ENCODE measurements at places on chromosomes 3 and 15.
A peak's percentile ranks its signal among the peaks of the same experiment; 100 is the strongest.

DNA sequence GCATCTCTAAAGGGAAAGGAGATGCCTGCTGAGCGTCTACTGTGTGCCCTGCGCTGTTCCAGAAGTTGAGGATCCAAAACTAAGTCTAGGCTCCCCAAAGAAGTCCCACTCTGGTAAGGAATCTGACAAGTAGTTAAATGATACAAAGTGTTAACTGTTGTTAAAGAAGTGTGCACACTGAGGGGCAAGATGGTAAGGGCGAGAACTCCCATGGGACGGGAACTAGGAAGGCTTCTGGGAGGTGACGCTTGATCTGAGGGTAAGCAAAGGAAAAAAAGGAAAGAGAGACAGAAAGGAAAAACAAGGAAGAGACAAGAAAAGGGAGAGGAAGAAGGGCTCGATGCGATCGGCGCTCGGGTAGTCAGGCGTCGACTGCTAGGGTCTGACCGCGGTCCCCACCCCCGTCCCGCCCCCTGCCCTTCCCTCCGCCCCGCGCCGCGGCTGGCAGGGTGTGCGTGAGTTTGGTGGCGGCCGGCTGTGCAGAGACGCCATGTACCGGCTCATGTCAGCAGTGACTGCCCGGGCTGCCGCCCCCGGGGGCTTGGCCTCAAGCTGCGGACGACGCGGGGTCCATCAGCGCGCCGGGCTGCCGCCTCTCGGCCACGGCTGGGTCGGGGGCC, at the start of gene LACTB:
Gene LACTB, plus strand, starts transcription at position 480 of the 620 bp plus-strand sequence. Its CDS starts 11 bp downstream, at position 491.
- peak; percentile 71 for DNase-seq

- no peak for DNase-seq
Observed at GRCh38 chr3:31713816-31714215, 181.1 kb downstream of the STT3B start.

DNA sequence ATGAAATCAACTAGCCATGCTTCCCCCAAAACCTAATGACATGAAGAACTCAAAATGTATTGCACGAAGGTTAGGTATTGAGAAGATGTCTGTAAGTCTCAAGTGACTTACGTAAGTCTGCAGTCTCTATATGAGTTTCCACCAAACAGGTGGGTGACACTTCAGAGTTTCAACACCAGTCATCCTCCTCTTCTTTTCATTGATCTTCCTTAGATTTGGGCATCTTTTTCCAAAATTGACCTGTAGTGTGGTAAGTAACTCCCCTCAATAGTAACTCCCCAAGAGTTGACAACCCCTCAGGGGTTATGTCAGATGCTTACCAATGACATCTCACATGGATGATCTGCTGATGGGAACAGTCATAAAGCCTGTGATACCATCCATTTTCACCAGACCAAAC, 46.1 kb downstream of the GPR176 start:
- no peak for DNase-seq

DNA sequence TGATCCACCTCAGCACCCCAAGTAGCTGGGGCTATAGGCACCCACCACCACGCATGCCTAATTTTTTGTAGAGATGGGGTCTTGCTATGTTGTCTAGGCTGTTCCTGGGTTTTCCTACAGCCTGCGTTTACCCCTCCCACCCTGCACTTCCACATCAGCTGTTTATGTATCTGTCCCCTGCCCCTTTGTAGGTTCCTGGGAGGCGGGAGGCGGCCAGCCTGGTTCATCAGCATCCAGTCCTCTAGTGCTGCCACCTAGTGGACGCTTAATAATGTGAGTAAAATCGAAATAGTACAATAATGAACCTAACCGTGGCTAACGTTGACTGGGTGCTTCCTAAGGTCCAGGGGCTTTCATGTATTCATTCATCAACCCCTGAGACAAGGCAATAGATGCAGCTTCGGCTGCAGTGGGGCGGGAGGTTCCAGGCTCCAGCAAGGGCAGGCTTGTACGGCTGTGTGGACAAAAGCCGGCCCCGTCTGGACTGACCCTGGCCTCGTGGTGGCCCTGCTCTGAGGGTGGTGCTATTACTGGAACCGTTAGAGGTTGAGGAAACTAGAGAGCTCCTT, 1.2 kb upstream of the LCTL start:
- peak; percentile 55 for DNase-seq

GRCh38 chr15:63069616-63070090, 27.1 kb downstream of the TPM1 start:
- no peak for DNase-seq

DNA sequence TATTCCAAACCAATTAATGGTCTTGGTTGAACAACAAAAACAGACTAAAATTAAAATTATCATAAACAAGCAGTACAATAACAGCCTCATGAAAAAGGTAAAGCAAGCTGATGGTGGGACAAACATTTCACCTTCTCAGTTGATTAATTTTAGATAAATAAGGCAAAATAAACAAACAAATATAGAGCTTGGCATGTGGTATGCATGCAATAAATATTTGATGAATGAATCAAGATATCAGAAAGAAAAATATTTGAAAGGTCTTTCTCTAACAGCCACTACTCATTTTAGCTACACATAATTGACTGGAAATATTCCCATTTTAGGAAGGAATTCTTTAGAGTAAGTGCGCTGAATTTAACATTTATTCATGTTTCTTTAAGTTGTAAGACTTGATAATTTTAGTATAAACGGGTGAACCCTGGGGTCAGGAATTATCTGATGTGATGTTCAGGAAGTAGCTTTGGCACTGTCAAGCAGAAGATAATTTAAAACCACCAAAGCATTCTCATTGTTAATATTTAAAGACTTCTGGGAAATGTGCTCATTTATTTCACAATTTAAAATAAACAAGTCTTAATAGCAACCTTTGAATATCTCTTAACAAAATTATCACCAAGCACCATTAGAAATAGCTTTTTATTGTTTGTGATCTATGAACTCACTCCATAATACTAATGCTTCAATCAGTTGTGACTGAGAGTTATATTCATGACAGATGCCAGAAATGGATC, 372.3 kb upstream of the TGFBR2 start:
- DNase-seq: no peak

GRCh38 chr3:32411442-32411841, 19.8 kb downstream of the CMTM7 start:
- DNase-seq: no peak

DNA sequence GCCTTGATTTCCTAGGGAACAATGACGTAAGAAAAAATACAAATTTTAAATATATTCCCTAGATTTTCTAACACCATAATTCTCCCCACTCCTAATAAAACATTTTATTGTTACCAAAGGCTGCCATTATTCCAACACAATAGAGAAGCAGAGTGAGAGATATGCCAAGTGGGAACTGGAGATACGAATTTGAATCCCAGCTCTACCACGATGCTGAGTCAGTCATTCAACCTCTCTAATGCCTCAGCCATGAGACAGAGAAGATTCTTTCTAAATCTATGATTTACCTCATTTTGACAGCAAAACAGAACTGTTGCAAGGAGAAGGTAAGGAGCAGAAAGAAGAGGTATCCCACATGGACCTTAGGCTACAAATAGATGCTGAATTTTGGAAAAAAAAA, 112.5 kb downstream of the IGF2BP2 start:
- no peak for DNase-seq
